ENCODE measurements at places on chromosomes 7 and 10.

GRCh38 chr7:116511552-116512519 is 12.3 kb downstream of the CAV2 start:
- DNase-seq, result no peak

GRCh38 chr10:3471927-3472286 is 299.3 kb upstream of the PITRM1 start:
- no peak for DNase-seq

DNA sequence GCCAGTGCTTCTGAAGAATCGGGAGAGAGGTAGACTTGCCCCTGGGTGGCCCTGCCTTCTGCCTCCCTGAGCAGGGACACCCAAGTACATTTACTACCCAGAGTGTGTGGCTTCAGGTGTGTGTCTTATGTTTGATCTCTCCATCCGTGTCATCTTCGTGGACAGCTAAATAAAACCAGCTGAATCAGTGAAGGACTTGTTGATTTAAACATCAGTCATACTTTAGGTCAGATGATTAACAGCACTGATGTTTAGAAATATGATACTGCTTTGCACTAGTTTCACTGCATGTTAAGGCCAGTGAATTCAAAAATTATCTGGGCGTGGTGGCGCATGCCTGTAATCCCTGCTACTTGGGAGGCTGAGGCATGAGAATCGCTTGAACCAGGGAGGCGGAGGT is 4.0 kb downstream of the MTG1 start:
- no peak for DNase-seq

- no peak for DNase-seq
These were observed 5.7 kb downstream of the SKAP2 start for GRCh38 chr7:26858735-26859134.

Data from adipocyte (in vitro differentiated cells).